ENCODE measurements at places on chromosomes 2 and 18.

DNA sequence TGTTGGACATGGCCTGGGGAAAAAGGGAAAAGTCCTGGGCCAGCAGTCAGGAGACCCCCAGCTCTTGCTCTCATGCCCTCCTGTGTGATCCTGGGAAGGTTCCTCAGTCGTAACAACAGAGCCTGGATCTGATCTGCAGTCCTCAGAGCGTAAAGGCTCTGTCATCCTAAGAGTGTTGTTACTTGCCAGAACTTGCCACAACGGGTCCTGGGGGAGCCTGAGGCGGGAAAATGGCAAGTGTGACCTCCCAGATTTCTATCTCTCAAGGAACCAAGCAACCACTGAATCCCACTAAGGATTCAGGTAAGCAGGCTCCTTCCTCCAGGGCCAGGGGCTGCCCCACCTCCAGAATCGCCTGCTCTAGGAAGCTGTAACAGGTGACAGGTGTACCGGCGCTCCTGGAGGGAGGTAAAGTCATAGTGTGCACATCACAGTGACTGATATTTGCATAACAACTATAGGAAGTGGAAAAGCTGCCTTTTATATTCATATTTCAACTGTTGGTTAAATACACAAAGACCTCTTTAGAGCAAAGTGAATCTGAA, 18.4 kb downstream of the HS1BP3 start:
- DNase-seq = no peak

GRCh38 chr2:74706741-74707140, 52.7 kb downstream of the SEMA4F start:
- DNase-seq = no peak

GRCh38 chr2:20642055-20642971, 8.6 kb downstream of the HS1BP3 start:
- peak; percentile 56 for DNase-seq

DNA sequence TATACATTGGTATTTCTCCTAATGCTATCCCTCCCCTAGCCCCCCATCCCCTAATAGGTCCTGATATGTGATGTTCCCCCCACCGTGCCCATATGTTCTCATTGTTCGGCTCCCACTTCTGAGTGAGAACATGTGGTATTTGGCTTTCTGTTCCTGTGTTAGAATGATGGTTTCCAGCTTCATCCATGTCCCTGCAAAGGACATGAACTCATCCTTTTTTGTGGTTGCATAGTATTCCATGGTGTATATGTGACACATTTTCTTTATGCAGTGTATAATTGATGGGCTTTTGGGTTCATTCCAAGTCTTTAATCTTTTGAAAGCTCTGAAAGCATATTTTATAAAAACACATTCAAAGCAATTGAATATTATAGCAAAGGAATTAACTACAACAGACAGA, 1169.4 kb upstream of the ZEB2 start:
- DNase-seq = no peak

DNA sequence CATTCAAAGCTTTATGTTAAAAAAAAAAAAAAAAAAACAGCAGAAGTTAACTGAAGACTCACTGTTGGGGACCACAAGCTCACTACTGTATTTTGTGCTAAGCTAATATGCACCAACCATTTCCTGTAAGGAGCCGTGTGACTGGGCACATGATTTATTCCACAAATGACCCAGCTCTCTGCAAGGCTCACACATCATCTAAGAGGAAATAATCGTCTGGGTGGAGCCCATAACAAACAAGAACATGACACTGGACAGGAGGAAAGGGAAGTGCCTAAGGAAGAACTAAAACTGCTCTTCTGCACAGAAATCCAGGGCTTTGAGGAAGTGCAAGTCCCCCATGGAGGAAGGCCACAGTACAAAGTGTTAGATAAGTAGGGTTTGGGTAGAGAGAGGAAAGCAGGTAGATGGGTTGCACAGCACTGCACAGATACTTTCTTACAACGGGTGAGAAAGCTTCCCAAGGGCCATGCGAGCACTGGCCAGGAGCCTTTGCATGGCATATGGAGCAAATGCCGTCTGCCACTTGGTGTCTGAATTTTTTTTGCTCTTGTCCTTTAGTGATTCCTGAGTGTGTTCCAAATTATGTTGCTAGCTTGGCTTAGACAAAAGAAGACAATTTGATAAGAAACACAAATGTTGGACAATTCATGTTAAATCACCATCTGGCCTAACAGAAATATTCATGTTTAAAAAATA, 24.4 kb downstream of the NFE2L2 start:
- DNase-seq = no peak

DNA sequence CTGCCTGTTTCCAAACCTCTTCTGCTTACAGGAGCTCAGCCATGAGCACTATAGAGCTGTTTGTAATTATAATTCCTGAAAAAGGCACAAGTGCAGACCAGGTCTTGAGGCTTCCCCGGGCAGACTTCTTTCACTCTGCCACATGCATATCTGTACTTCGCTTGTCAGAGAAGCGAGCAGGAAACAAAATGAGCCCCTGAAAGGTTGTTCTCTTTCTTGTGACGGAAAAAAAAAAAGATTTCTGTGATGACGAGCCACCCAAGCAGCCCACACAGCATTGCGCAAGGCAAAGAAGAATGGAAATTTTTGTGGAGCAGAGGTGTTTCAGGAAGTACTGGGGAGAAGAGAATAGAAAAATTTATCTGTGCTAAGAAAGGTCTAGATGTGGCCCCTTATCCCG, 54.0 kb upstream of the LINC00305 start:
- DNase-seq = no peak

- no peak for DNase-seq
Measured at GRCh38 chr2:3180082-3180908, 197.3 kb downstream of the EIPR1 start.

- peak; percentile 53 for DNase-seq
Measured at GRCh38 chr18:35616664-35617423, 35.3 kb downstream of the GALNT1 start.

GRCh38 chr2:71346065-71346464, 14.5 kb downstream of the ZNF638 start:
- DNase-seq = no peak

- peak; percentile 74 for DNase-seq
Measured at GRCh38 chr2:136117909-136118818, at the start of gene CXCR4. TSS of gene CXCR4 (minus strand) at chr2:136118149. CDS start at chr2:136118060, 89 bp downstream.

- no peak for DNase-seq
Measured at GRCh38 chr18:38751898-38752297, 1186.3 kb upstream of the CELF4 start.

GRCh38 chr2:1835581-1836201, 91.4 kb upstream of the PXDN start:
- no peak for DNase-seq

DNA sequence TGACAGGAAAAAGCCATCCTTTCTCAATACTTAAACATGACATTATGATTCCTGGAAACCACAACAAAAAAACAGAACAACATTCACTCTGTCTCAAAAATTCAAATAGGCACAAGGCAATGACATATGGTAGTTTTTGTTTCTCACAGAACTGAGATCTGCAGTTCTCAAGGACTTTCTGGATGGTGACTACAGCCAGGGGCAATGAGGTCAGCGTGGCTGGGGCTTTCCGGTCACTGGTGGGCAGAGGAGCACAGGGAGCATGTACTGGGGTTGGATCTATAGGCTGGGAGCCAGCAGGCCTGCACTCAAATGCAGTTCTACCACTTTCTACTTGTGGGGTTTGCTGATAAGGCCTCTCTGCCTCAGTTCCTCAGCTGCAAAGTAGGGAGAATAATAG, 72.0 kb downstream of the CTAGE1 start:
- no peak for DNase-seq

- no peak for DNase-seq
Measured at GRCh38 chr2:173553593-173553992, 198.9 kb downstream of the CDCA7 start.

DNA sequence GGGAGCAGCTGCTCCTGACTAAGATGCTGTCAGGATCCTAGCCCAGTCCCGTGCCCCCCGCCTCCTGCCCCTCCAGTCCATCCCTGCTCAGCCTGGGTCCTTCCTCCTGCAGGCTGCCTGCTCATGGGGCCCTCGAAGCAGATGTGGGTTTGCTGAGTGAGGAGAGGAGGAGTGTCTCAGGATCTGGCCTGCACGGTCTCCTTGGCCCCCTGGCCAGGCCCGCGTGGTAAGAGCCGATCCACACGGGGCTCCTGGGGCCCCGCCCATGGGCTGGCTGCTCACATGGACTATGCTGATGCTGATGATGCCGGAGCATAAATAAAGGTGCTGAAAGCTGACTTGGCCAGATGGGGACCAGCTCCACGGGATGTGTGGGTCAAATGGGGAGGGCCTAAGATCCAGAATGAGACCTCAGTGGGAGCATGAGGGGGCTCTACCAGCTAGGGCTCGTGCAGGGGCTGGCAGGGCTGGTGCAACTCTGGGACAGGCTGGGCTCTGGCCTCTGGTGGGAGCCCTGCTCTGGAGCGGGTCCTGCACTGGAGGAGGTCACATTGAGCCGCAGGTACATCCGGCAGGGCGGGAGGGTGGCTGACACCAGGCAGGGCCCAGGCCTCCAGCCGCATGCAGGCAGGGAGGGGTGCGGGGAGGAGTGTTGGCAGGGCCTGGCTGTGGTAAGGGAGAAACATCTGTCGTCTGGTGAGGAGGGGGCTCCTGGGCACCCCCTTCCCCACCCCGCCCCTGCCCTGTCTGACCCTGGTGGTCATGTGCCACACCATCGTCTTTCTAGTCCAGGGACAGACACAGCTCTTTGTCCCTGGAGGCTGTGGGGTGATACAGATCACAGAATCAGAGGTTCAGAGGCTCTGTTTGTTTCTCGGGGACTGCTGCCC, 275.3 kb upstream of the HDAC4 start:
- no peak for DNase-seq

DNA sequence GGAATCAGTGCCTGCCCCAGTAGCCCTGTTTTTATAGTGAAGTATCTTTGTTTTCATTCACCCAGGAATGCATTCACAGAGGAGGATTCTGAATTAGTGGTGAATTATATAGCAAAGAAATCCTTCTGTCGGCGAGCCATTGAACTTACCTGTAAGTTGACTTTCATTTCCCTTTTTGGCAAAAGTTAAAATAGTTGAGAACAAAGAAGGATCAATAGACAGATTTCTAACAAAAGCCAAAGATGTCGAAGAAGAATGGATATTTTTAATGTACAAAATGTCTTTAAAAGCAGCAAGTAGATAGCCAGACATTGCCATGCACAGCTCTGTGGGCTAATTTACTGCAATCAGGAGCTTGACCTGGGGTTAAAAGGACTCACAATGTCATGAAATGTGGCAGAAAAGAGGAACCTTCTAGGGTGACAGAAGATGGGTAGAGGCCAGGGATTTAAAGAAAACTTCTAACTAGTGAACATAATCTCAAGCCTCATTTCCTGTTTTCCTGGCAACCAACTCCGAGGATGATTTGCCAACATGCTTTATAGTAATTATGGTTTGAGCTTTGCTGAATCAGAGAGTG, 53.8 kb upstream of the TMEM87B start:
- no peak for DNase-seq

GRCh38 chr2:153059338-153060052, 341.1 kb downstream of the ARL6IP6 start:
- no peak for DNase-seq

DNA sequence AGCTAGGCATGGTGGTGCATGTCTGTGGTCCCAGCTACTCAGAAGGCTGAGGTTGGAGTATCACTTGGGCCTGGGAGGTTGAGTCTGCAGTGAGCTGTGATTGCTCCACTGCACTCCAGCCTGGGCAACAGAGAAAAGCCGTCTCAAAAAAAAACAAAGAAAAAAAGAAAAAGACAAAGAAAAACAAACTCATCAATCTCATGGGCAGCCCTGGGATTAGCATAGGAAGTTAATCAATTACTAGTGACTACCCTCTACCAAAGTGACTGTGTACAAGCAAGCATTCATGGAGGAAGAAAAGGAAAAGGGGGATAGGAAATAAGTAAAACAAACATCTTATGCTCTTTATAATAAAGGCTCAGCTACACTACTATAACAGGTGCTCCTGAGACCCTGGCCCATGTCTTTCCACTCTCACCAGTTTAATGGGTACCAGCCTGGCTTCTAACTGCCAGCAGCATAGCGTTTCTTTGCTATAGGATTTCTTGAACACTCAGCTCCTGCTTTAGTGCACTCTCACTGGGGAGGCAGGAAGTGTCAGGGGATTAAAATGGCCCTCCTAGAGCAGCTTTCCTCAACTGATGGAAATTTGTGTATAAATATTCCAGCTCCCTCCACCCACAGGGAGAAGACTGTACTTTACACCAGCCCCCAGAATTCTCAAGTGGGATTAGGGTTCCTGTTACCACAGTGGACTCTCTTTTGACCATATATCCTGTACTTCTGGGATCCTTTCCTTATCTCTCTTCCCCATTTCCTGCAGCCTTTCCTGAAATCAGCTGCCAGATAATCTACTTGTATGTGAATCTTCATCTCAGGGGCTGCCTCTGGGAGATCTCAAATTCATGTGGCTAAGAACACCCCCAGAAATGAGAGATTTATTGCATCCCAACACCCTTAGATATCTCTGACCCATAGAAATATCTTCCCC, 91.3 kb upstream of the GLS start:
- DNase-seq = no peak

DNA sequence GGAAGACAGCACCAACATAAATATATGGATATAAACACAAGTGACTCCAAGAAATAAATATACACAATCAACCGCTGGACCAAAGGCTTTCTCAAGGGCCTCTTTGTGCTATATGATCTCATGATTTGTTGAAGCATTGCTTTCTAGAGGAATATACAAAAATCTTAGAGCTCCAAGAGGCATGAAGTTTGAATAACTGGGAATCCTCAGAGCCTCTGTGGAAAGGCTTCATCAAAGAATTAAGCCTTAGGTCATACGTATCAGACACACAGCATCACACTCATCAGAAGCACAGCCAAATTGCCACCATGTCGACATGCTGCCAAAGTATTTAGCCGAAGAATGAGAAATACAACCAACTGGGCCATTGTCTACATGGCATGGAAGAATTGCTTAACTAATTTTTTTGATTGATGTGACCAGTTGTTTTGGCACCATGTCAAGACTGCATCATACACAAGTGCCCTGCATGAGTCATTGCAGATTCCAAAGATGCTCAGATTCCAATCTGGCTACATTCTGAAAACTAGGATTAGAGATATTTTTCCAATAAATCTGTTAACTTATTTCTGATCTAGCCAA, 860.6 kb upstream of the ZEB2 start:
- no peak for DNase-seq

DNA sequence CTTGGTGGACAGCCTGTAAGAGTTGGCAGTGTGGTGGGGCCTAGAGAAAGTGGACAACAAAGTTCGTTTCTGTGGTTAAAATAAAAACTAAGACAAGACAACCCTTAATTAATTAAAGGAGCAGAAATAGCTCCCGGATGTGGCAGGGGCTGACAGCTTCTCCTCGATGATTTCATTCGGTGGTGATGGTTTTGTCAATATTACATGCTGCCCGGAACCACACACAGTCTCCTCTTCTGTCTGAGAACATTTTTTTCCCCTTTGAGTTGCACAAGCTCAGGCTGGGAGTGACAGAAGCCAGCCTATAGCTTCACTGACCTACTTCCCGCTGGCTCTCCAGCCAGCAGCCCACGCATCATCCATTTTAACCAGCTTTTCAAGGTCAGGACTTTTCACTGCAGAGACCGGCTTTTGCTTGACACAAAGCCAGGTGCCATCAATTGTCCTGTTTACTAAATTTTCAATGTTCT, 378.8 kb downstream of the SLC4A3 start:
- DNase-seq = no peak

GRCh38 chr2:172555272-172555521, 693 bp upstream of the PDK1 start:
- no peak for DNase-seq

All from activated T-cell treated with anti-CD3 and anti-CD28 coated beads for 4 hours (primary cell).